Suprapubic skin (tissue), 4 donors: ENCODE measurements at places on chromosomes 11 and 22.

DNA sequence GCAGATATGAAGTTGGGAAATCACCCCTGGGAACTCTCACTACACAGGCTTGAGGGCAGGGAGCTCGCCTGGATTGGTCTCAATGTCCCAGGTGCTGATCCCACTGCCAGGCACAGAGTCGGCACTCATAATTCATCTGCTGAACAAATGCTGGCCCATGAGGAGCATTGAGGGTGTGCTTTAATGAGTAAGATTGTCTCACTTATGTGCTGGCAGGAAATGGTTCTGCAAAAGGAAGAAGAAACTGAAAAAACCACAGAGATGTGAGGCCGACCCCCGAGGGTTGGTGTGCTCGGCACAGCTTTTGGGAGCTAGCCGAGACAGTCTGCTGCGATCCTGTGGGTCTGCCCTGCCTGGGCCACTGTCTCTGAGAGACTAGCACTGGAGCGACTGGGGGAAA lies 9.4 kb downstream of the PLAAT2 start:
- no peak for DNase-seq

- no peak for DNase-seq
Measured at GRCh38 chr11:71500601-71501021, 26.5 kb upstream of the KRTAP5-7 start.

DNA sequence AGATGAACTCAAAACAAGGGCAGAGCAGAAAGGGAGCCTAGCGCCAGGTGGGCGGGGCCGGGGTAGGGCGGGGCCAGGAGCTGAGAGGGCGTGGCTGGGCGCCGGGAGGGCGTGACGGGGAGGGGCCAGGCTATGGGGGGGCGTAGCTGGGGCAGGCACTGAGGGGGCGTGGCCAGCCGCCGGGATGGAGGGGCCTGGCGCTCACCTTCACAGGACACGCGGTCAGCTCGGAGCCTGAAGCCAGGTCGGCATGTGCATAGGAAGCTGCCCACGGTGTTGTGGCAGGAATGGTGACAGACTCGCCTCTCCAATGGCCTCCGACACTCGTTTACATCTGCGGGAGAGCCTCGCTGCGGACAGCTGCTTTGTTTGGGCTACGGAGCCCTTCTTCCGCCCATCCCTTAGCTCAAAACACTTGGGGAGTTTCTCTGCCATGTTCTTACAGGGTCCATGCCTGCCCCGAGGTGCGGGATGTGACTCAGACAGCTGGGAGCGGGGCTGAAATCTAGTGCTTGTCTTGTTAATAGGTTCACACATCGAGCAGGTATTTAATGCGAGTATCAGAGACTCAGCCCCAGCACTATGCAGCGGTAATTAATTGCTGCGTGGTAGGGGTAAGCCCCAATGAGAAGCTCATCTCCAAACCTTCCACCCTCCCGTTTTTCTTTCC lies 13.4 kb downstream of the VWCE start:
- no peak for DNase-seq

- no peak for DNase-seq
Measured at GRCh38 chr11:83175815-83176214, 17.7 kb upstream of the ANKRD42 start.

DNA sequence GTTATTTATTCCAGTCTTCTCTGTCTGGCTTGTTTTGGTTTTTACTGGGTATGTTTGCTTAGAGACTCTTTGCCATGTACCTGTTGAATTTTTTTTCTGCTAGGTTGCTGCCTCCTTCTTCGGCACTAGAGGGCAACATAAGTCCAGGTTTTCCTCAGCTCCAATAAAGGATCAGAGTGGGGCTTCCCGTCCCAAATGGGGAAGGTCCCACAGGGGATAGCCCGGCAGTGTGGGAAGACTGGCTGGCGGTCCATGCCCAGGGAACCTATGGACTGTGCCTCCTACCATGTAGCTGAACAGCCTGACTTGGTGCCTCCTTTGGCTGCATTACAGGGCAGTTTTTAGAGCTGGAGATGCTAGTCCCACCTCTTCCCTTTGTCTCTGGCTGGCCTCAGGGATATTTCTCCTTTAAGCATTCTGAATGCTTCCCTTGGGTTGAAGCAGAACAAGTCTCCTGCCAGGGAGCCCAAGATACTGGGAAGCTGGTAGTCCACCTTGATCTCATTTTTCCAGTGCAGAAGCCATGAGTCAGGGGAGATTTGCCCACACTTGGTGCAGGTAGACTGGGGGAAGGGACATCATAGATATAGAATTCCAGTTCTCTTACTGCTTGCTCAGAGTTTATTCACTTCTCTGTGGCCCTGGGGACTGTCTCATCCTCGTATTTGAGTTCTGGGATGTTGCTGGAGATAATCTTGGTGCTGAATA lies 60.2 kb downstream of the BRD1 start:
- peak; percentile 54 for DNase-seq

DNA sequence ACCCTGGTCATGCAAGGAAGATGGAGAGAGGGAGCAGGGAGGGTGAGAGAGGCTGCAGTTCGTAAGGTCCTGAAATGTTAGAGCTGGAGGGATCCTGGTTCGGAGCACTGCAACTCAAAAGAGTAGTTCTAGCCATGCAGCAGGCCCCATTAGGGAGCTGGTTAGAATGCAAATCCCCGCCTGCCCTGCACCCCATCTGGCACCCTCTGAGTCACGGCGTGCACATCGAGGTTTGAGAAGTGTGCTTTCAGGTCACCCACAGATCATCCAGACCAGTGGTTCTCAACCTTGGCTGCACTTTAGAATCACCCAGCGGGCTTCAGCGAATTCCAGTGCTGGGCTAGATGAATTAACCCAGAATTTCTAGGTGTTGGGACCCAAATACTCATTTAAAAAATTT lies 48.2 kb downstream of the ST3GAL4 start:
- DNase-seq = peak; percentile 63

- no peak for DNase-seq
Measured at GRCh38 chr22:41078931-41079330, 13.5 kb upstream of the EP300 start.

- DNase-seq = no peak
Measured at GRCh38 chr11:113377681-113378412, 9.7 kb upstream of the ANKK1 start.

- DNase-seq = no peak
Measured at GRCh38 chr11:1024597-1025409, 11.7 kb downstream of the MUC6 start.

DNA sequence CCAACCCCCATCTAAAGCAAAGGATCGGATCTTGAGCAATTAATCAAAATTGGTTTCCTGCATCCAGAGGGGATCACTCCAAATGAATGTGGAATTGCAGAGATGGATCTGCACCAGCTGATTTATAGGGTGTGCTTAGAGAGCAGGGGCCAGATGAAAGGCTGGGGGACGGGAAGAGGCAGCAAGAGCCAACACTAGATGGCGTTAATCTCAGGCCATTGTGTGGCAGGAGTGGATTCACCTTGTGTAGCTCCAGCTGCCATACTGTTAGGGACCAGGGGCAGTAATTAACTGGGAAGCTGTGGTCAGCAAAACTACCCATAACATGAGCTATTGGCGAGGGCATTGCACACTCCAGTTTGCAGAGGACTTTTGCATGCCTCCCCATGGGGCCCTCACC lies 35.6 kb downstream of the SERPINH1 start:
- DNase-seq = no peak

DNA sequence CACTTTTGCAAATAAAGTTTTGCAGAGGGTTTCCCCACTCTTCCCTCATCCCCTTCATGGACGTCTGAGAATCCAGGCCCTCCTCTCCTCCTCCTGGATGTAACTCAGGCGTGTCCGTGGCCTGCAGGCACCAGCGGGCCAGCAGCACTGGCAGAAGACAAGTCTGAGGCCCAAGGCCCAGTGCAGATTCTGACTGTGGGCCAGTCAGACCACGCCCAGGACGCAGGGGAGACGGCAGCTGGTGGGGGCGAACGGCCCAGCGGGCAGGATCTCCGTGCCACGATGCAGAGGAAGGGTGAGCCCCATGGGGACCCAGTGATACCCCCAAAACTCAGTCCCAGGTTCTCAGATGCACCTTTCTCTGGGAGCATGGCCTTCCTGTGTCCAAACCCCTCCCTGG lies 14.4 kb downstream of the TUB start:
- peak; percentile 33 for DNase-seq
